ENCODE measurements at places on chromosomes 16 and 17.
A peak's percentile ranks its signal among the peaks of the same experiment; 100 is the strongest.

- peak; percentile 12 for DNase-seq
These were observed 43.4 kb downstream of the MFSD11 start for GRCh38 chr17:76781056-76781982.

- DNase-seq, result no peak
These were observed 69.8 kb downstream of the NT5M start for GRCh38 chr17:17372856-17373520.

DNA sequence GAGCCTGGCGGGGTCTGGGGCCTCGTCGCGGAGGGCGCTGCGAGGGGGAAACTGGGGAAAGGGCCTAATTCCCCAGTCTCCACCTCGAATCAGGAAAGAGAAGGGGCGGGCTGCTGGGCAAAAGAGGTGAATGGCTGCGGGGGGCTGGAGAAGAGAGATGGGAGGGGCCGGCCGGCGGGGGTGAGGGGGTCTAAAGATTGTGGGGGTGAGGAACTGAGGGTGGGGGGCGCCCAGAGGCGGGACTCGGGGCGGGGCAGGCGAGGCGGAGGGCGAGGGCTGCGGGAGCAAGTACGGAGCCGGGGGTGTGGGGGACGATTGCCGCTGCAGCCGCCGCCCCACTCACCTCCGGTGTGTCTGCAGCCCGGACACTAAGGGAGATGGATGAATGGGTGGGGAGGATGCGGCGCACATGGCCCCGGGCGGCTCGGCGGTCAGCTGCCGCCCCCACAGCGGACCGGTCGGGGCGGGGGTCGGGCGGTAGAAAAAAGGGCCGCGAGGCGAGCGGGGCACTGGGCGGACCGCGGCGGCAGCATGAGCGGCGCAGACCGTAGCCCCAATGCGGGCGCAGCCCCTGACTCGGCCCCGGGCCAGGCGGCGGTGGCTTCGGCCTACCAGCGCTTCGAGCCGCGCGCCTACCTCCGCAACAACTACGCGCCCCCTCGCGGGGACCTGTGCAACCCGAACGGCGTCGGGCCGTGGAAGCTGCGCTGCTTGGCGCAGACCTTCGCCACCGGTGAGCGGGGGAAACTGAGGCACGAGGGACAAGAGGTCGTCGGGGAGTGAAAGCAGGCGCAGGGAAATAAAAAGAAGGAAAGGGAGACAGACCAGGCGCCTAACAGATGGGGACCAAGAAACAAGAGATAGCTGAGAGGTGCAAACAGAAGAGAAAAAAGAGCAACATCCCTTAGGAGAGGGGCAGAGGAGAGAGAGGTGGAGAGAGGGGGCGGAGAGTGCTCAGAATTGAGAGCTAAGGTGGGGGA lies at the start of gene PNMT:
Gene PNMT (plus strand): TSS at position 509 of the 980 bp plus-strand sequence. CDS start 23 bp downstream, at position 532.
- peak; percentile 85 for DNase-seq

DNA sequence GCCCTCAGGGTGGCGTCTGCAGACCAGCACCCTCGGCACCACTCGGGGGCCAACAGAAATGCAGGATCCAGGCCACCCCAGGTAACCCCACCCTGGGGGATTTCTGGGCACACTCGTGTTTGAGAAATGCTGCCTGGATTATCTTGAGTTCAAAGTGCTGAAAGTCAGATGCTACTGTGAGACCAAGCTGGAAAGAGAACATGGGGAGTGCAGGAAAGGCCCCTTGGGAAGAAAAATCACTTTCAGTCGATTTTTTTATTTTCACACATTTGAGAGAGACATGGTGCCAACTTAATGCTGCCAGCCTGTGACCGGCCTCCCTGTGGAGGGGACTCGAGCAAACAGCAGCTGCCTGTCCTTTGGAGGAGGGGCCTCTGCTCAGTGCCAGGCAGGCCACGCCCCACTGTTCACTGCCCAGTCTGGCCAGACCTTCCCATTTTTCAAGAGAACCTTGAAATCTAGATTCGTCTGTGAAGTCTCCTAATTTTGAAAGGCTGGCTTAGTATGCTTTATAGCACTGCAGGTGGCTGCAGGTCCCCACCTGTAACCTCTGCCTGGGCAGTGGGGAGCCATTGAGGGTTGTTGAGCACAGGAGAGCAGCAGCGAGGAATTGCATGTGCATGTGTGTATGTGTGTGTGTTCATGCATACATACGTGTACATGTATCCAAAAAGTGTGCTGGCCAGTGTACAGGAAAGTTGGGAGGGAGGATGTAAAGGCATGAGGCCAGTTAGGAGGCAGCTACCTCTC lies 70.7 kb upstream of the PLCG2 start:
- DNase-seq, result no peak

- DNase-seq, result no peak
These were observed 18.2 kb upstream of the NOS2 start for GRCh38 chr17:27818401-27819105.

DNA sequence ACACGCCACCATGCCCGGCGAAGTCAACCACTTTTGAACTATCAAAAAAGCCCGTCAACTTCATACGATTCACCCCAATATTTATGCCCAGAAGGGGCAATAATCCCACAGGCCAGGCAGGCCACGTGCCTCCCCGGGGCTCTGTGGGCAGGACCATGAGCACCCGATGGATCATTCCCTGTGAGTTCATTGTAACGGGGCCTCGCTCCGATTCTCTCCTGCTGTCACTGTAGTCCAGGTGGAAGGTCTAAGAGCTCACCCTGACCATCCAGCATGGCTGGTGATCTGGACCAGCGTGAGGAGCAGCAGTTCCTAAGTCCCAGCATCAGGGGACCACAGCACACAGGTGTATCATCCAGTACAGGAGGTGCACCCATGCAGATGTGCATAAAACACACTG lies 77.5 kb upstream of the DOC2B start:
- DNase-seq, result no peak

GRCh38 chr17:73357318-73357717 lies 45.5 kb upstream of the CDC42EP4 start:
- DNase-seq, result no peak

DNA sequence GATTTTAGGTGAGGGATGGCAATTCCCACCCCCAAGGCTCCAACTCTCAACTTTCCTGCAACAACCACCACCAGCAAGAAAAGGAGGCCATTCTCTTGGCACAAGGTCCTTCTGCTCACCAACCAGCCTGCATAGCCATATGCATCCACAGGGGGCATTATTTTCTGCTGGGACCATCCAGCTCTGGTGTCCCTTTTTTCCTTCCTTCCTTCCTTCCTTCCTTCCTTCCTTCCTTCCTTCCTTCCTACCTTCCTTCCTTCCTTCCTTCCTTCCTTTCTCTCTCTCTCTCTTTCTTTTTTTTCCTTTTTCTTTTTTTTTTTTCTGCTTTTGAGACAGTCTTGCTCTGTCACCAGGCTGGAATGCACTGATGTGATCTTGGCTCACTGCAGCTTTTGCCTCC lies 21.1 kb upstream of the COX10 start:
- peak; percentile 3 for DNase-seq

Measured in RPMI8226 (cell line).